ENCODE measurements at places on chromosomes 13 and 19.

DNA sequence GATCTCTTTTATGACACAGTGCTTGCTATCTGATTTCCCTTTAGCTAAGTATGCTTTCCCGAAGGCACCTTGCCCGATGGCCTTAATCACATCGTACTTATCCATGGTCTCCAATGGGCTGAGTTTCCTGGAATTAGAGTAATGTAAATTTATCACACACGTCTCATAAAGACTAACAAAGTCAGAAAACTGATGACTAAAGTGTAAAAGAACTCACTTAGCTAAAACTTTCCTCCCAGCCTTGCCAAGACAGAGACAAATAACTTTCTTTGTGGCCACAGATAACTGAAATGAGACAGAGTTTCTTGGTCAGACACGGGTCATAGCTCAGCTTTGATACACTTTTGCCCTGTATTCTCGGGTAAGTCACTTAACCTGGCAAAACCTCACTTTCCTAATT lies 1.5 kb downstream of the NEK5 start:
- DNase-seq, result no peak

- DNase-seq, result no peak
Observed at GRCh38 chr19:35017507-35017906, 12.8 kb upstream of the SCN1B start.

DNA sequence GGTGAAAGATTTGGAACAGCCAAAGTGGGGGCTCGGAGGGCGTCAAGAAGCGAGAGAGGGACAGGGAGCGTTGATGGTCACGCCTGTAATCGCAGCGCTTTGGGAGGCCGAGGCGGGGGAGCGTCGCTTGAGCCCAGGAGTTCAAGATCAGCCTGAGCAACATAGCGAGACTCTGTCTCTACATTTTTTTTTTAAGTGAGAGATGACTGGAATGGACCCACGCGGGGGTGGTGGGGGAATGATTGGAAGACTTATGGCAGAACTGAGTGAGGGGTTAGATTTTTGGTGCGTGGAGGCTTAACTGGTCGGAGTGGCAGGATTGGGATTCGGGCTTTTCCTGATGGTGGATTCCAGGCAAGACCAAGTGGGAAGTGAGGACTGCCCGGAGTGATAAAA lies 725 bp downstream of the PSMD8 start:
- no peak for DNase-seq

DNA sequence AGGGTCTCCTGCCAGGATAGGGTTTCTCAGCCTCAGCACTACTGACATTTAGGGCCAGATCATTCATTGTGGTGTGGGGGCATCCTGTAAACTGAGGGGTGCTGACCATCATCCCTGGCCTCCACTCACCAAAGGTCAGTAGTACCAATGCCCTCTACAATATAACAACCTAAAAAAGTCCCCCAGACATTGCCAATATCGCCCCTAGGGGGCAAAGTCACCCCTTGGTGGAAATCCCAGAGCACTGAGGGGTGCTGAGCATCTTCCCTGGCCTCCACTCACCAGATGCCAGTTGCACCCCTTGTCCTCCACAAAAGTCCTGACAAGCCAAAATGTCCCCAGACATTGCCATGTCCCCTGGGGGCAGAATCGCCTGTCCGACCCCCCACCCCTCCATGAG lies 21.6 kb downstream of the CPAMD8 start:
- DNase-seq, result no peak

DNA sequence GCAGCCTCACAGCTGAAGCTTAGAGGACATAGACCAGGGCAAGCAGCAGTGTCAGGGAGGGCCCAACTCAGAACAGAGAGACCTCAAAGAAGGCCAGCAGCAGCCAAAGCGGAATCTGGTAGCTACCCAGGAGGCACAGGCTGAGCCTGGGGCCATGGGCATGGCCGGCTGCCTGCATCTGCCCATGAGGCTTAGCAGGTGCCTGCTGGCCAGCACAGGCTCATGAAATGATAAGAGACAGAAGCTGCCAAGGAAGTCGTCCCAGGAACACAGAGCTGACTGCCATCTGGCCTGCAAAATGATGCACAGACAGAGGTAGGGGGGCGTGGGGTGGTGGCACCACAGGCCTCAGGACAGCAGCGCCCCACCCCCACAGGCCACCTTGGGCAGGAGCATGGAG lies 29.2 kb downstream of the TUBA3C start:
- DNase-seq, result no peak

GRCh38 chr13:73467125-73467524 lies 408.3 kb downstream of the KLF5 start:
- no peak for DNase-seq

GRCh38 chr13:59038824-59039223 lies 1124.9 kb downstream of the DIAPH3 start:
- no peak for DNase-seq

GRCh38 chr19:6728346-6728745 lies 7.9 kb upstream of the C3 start:
- DNase-seq, result no peak

DNA sequence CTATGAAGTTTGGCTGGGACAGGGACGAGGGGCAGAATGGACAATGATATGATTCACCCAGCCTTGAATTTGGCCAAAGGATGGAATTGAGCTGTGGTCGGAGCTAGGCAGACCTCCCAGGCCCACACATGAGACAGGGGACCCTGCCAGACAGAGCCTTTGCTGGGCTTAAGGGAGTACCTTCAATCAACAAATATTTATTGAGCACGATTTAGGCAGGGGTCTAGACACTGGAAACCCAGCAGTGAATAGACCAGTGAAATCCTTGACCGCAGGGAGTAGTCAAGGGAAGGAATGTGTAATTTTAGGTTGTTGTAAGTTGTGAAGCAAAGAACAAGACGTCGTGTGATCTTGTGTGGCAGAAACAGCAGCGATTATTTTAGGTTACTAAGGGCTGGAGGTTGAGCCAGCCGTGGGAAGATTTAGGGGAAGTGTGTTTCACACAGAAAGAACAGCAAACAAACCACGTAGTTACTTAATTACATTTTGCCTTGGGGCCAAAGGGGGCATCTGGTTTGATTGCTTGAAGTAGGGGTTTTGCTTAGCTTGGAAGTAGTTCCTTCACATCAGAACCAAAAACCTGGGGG lies 16.9 kb upstream of the AP1M2 start:
- DNase-seq, result peak; percentile 71

DNA sequence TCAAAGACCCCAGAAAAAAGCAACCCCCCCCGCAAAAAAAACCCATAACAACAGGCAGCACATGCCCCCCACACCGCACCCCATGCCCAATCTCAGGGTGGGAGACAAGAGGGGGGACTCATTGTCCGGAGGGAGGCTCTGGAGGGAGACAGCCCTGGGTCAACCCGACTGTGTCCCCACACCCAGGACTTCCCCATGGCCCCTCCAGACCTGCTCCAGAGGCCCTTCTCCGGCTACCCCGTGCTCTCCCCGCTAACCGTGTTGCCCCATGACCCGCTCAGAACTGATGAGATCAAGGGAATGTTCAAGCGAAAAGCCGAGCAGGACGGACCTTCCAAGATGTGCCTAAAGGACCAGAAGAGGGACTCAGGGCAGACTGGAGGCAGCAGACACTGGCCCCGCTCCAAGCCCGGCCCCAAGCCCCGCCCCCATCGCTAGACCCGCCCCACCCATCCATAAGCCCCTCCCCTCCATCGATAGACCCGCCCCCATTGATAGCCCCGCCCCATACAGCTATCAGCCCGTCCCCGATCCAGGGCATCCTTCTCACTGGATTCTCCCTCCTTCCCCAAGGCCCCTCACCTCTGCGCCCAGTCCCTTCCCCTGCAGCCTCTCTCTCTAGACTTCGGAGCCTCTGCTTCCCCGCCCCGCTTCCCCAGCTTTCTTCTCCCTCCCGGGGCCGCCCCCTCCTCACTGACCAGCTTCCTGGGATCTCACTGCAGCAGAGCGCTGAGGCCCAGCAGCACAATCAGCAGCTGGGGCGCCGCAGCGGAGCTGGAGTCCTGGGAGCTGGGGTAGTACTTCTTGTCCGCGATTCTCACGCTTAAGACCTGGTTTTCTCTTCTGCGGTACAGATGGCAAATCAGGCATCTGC lies 2.2 kb downstream of the BST2 start:
- DNase-seq, result peak; percentile 44

GRCh38 chr13:48746821-48747220 lies 93.1 kb downstream of the CYSLTR2 start:
- DNase-seq, result no peak

DNA sequence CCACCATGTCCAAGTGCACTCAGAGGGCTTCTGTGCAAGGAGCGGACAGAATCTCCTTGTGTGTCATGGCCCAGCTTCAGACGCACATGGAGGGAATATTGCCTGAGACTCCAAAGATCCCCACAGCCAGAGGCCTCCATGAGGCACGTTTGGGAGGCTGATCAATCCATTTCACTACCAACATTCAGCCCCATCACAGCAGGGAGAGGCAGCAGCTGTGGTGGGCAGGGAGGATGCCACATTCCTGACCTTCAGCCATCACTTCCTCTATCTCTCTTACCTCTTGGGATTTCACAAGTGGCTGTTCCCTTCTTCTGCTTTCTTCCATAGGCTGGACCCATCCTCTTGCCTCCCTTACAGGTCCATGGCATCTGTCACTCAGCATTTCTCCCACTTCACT lies 82.4 kb upstream of the MBNL2 start:
- no peak for DNase-seq

DNA sequence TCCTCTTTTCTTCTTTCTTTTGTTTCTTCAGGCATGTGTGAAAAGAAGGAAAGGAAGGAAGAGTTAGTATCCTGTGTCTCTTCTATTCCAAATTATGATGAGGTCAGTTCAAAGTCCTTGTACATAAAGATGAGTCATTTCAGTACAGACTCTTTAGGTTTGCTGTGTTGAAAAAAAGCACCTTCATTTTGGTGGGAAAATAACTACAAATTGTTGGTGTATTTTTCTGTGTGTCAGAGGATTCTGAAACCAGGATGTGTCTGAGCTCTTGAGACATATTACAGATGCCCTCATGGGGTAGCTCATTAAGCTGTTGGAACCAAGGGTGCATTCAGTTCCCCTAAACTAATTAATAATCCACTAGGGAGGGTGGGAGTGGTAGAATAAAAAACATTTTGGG lies 5.8 kb upstream of the HSPH1 start:
- DNase-seq, result no peak

DNA sequence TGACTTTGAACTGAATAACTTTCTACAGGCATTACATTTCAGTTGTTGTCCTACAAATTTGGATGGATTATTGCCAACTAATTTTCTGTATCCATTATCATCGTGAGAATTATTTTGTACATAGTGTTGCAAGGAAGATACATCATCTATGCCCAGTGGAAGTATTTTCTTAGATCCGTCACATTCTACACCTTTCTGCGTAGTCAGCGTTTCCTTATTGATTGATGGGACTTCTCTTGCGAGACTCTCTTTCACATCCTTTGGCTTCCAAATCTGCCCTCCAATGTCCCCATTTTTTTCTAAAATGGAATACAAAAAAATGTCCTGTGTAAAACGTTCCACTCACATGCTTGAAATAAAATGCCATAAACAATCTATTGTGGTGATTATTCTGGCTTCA lies 9.2 kb downstream of the ZIM3 start:
- DNase-seq, result no peak

- DNase-seq, result peak; percentile 89
Observed at GRCh38 chr13:100588331-100589177, at the start of gene GGACT. Gene GGACT, minus strand, starts transcription at chr13:100588789. Its CDS starts 56,198 bp downstream, at chr13:100532591.

DNA sequence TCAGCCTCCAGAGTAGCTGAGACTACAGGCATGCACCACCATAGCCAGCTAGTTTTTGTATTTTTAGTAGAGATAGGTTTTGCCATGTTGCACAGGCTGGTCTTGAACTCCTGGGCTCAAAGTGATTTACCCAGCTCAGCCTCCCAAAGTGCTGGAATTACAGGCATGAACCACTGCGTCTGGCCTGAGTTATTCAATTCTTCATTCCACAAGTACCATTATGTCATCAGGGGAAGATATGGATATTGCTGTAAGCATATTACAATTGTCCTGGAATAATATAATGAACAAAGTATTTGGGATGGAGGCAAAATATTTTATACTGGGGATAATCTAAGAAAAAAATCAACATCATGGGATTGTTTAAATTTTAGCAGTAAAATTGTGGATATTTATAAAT lies 646.0 kb upstream of the SLITRK6 start:
- DNase-seq, result no peak

- DNase-seq, result no peak
Observed at GRCh38 chr13:26060357-26060756, 8.5 kb upstream of the SHISA2 start.

- DNase-seq, result peak; percentile 13
Observed at GRCh38 chr13:110536006-110536693, 25.4 kb downstream of the RAB20 start.

DNA sequence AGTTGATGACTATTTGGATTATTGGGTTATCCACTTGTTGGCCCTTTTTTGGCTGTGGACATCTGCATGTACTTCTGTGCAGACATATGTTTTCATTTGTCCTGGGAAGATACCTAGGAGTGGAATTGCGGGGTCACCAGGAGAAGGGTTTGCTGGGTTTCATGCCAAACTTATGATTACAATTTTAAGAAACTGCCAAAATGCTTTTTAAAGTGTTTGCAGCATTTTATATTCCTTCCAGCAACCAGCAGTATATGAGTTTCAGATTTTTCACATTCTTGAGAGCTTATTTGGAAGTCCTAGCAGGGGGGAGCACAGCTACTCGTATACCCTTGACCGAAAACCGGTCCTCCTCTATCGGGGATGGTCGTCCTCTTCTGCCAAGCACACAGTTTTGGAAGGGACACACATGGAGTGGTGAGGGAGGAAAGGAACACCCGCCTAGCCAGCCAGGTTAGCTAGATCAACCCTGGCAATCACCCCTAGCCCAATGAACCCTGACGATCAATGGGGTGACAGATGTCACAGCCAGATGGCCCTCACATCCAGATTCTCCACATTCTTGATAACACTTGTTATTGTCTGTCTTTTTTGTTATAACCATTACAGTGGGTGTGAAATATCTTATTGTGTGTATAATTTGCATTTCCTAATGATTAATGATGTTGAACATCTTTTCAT lies 26.7 kb upstream of the RNF113B start:
- no peak for DNase-seq

GRCh38 chr19:35928507-35928906 lies 7.7 kb upstream of the LRFN3 start:
- DNase-seq, result no peak

- DNase-seq, result no peak
Observed at GRCh38 chr13:74866101-74866500, 615.9 kb downstream of the TBC1D4 start.

DNA sequence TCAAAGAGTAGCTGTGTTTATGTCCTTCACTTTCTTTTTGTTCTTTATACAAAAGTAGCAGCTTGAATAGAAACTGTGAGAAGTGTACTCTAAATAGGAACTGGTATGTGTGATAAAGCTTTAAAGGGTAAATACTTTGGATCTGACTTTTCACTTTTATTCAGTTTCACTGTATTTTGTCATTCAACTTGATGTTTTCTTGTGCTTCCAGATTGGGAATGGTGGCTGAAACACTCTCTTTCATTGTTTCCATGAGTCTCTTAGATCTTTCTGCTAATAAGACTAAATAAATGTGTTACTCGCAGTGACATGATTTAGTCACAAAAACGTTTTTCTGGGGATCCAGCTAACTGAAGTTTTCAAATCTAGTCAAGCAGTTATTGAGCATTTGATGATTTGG lies 133.2 kb downstream of the GPC5 start:
- DNase-seq, result no peak

DNA sequence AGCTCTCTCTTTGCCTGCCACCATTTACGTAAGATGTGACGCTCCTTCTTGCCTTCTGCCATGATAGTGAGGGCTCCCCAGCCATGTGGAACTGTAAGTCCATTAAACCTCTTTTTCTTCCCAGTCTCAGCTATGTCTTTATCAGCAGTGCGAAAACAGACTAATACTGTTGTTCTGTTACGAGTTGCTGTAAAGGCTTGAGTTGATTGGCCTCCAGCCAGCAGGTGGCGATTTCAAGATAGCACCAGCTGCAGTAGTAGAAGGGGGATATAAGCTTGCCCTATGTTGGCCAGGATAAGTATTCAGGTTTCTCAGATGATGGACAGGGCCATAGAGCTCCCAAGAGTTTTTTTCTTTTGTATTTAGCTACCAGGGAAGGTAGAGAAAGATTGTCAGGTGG lies 385.5 kb downstream of the MZT1 start:
- no peak for DNase-seq
